ENCODE measurements at places on chromosomes 1 and 21.

DNA sequence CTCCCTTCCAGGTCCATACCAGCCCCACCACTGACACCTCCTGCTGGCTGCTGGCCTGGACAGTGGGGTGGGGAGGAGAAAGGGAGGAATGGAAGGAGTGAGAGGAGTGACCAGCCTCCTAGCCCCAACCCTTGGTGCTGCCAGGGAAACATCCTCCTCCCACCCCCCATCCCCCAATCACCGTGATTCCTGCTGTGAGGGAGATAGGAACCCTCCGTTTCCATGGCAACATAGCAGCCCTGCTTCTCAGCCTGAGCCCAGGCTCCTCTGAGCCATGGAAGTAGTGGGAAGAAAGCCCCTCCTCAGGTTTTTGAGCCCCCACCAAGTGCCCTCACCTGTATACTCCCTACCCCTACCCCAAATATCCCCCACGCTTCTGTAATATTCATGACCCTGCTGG, 44.4 kb upstream of the SCMH1 start:
- DNase-seq, result no peak

GRCh38 chr1:114075546-114076242, 78.0 kb downstream of the SYT6 start:
- no peak for DNase-seq

GRCh38 chr1:177464686-177465085, 293.9 kb downstream of the BRINP2 start:
- no peak for DNase-seq

DNA sequence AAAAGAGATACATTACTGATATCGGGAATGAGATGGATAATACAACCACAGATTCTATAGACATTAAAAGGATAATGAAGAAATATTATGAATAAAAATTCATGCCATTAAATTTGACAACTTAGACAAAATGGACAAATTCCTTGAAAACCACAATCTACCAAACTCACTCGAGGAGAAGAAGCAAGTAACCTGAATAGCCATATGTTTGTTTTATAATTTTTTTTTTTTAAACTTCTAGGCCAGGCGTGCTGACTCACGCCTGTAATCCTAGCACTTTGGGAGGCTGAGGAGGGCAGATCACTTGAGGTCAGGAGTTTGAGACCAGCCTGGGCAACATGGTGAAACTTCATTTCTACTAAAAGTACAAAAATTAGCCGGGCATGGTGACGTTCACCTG, 327.9 kb downstream of the VAV3 start:
- no peak for DNase-seq

DNA sequence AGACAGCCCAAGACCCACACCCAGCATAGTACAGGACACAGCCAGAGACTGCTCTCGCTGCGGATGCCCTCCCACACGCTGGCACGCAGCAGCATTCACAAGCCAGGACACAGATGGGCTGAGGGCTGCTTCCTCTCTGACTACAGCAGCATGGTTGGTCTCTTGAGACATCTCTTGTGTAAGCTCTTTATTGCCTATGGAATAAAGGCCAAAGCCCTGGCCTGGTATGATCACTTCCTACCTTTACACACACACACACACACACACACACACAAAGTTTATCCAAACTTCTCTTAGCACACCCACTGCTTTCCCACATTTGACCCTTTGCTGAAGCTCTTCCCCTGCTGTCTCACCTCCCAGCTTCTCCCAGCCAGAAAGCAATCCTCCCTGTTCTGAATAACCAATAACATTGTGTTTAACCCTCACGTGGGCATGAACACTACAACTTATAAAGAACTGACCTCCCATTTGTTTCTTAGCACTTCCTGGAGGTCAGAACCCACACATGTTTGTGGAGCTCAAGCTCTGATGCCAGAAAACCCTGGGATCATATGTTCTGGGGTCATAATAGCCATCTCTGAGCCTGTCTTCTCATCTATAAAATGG, 1.2 kb upstream of the LUZP1 start:
- DNase-seq, result no peak

Data from CD4-positive, alpha-beta T cell treated with Interleukin-4 for 4 hours (primary cell).